Activated naive CD8-positive, alpha-beta T cell treated with anti-CD3 and anti-CD28 coated beads, Interleukin-2, amount 50 U/mL, for 16 hours (primary cell): ENCODE measurements at places on chromosomes 3 and 15.

- DNase-seq = no peak
These were observed 61.3 kb downstream of the CALML4 start for GRCh38 chr15:68143785-68144184.

- DNase-seq = no peak
These were observed 487.2 kb upstream of the RASGRP1 start for GRCh38 chr15:39051626-39052322.

GRCh38 chr3:176352716-176353334 is 844.5 kb downstream of the TBL1XR1 start:
- DNase-seq = no peak

GRCh38 chr15:69914040-69914439 is 183.7 kb downstream of the TLE3 start:
- DNase-seq = no peak

GRCh38 chr3:125002414-125003368 is 53.1 kb downstream of the HEG1 start:
- DNase-seq = no peak

GRCh38 chr3:185152410-185153170 is at the start of gene C3orf70:
C3orf70 (minus strand) TSS chr3:185153060; CDS start chr3:185152823, 237 bp downstream.
- DNase-seq = no peak

- no peak for DNase-seq
These were observed 212.9 kb upstream of the LRRN1 start for GRCh38 chr3:3586336-3586735.

GRCh38 chr3:58487140-58487886 is 4.6 kb upstream of the KCTD6 start:
- no peak for DNase-seq

- no peak for DNase-seq
These were observed 171.7 kb downstream of the TLE3 start for GRCh38 chr15:69926006-69926405.

GRCh38 chr15:78077053-78077870 is at the start of gene TBC1D2B:
TBC1D2B (minus strand) TSS chr15:78077711; CDS start chr15:78077652, 59 bp downstream.
- DNase-seq = peak; percentile 49

- no peak for DNase-seq
These were observed 21.6 kb upstream of the ZNF280D start for GRCh38 chr15:56754772-56755370.

- no peak for DNase-seq
These were observed 123.3 kb upstream of the STT3B start for GRCh38 chr3:31409389-31409788.
